ENCODE measurements at places on chromosomes 6 and 20.

DNA sequence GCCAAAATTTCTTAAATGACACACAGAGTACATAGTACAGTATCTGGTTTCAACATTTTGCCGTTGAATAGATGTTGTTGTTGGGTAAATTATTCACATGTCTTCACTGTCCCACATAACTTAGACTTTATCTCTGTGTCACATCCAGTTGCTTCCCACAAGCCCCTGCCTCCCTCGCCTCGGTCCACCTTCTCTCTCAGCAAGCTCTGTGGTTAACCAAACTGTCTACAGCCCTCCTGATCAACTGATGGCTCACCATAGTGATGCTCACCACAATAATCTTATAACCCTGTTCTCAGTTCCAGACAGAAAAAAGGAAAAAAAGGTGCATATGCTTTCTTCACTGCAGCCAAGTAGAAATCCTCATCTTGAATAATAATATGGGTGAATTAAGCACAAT lies 23.0 kb downstream of the IL17F start:
- DNase-seq: no peak

- no peak for DNase-seq
These were observed 10.8 kb upstream of the DTNBP1 start for GRCh38 chr6:15673666-15674065.

DNA sequence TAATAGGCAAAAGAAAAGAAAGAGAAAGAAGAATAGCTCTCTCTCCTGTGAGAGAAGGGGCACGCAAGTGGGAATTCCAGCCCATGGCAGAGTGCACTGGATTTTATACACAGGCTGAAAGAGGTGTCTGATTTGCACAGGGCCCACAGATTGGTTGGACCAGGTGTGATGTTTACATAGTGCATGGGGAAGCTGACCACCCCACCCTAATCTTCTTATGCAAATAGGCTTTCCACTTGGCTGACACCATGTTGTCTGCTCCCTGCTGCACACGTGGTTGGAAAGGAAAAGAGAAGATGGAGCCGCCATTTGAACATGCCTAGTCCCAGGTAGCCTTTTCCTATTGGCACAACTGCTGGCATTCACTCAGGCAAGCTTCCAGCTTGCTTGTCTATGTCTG lies 20.2 kb downstream of the MICA start:
- no peak for DNase-seq

DNA sequence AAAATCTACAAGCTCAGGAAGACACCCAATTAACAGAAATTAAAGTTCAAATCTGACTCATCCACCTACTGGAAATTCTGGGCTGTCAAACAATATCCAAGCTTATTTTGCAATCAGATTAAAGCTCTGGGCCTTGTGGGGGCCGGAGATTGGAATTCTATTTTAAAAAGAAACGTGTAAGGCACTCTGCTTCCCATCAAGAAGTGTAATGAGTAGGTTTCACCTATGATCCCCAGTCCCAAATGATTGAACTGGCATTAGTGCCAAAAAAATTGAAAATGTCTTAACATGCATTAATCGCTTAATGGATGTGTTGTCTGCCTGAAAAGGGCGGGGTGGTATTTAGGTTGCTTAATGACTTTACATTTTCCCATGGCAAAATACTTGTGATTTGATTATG lies 542.4 kb upstream of the BTBD3 start:
- DNase-seq: no peak

- no peak for DNase-seq
These were observed 130.1 kb upstream of the NEDD9 start for GRCh38 chr6:11362564-11362963.
